ENCODE measurements at places on chromosomes 7 and 10. TPM values are rescaled to one million over a fixed set of nuclear protein-coding genes. Genes with fewer than 3 reads are reported as not detected.
A peak's percentile ranks its signal among the peaks of the same experiment; 100 is the strongest.

Gene TRDMT1
- 2.3 TPM for polyA plus RNA-seq

DNA sequence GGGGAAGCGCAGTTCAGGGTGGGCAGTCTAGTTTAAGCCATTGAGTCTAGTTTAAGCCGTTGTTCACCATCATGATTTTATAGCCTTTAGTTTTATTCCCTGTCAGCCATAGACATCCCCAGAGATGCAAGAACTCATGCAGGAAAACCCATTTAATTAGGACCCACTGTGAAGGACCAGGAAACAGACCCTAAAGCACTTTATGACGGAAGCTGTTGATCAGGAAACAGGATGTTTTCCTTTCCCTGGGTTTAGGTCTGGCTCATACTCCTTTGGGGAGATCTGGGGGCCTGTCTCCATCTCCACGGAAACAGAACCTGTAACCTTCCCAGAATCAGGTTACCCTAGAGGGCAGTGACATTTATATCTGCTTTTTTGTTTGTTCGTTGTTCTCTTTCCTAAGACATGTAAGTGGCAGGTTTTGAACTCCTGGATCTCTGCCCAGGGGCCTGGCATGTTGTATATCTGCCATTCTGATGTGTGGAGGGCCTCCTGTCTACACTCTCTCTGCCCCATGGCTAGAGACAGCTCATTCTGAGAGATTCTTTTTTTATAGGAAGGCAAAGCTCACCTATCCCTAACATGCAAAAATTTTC, 657.2 kb upstream of the GALNT17 start:
- H3K4me1 ChIP-seq: peaks cover 19% of the 10 kb centered on the region
- no peak overlapping the region for H3K4me3 ChIP-seq
- DNase-seq: no peak
- no peak overlapping the region for H3K27ac ChIP-seq
- no peaks in the 10 kb centered on the region for H3K36me3 ChIP-seq

DNA sequence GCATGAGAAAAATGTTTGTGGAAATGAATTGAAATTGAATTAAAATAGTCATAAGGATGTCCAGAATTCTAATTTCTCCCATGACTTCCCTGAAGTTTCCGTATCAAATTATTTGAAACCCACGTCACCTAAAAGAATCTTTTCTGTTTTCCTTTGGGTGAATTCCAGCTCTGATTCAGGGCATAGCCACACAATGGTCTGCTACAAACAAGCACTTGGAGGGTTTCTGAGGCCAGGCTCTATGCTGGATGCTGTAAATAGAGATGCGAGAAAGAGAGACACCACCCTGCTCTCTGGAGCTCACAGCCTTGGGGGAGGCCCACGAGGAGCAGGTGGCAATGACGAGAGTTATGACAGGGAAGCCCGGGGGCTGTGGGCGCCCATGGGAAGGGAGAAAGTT, 33.6 kb downstream of the GHRHR start:
- DNase-seq: no peak
- H3K36me3 ChIP-seq: no peaks in the 10 kb centered on the region
- H3K27ac ChIP-seq: no peak overlapping the region

- no peak for DNase-seq
- H3K36me3 ChIP-seq: no peaks in the 10 kb centered on the region
- peaks cover 10% of the 10 kb centered on the region for H3K27me3 ChIP-seq
- no peak overlapping the region for H3K4me3 ChIP-seq
- H3K4me1 ChIP-seq: no peaks in the 10 kb centered on the region
Measured at GRCh38 chr10:70722820-70723424, 50.6 kb downstream of the ADAMTS14 start.

Gene NODAL
- 0.45 TPM for polyA plus RNA-seq

DNA sequence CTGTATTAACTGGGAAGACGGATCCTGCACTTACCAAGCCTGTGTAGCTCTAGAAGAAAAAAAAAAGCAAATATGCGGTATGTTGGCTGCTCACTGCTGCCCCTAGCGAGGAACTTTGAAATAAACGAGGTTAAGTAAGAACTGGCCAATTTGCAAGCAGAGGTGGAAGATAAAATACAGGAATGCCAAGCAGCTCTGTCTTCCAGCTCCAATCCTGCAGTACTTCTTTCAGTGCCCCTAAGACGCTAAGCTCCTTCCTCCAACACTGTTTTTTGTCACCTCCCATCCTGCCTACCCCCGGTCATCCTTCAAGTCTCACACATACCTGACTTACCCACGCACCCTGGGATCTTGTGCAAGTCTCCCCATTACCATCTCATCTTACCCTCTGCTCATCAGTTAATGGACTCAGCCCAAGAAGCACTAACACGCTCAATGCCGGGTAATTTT, 809 bp downstream of the C10orf143 start:
- DNase-seq: no peak
- H3K36me3 ChIP-seq: no peaks in the 10 kb centered on the region
- H3K4me3 ChIP-seq: peak overlapping the region; percentile 86
- H3K4me1 ChIP-seq: peaks cover 15% of the 10 kb centered on the region
- H3K27ac ChIP-seq: peak overlapping the region; percentile 94

All from keratinocyte (primary cell).